CD4-positive, alpha-beta T cell treated with Interleukin-6 for 4 hours (primary cell): ENCODE measurements at places on chromosomes 13 and 19.

DNA sequence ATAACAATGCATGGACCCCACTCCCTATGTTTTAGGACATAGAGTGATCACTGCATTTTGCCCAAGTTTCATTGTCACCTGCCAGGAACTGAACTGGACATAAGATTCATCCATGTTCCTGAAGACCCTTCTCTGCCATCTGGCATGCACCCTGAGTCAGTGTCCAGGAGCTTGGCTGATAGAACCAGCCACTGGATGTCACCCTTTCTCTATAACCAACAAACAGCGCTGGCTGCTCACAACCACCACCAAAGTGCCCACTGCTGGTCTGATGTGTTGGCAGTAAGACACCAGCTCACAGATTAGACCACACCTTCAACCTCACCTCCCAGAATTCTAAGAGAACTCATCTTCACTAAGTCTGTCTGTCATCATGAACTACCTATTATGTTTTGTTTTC is 333.4 kb downstream of the ITGBL1 start:
- no peak for DNase-seq

- DNase-seq: peak; percentile 96
Measured at GRCh38 chr19:19138109-19138981, at the start of gene TMEM161A. Gene TMEM161A, minus strand, starts transcription at chr19:19138478. Its CDS starts 50 bp downstream, at chr19:19138428.

- DNase-seq: no peak
Measured at GRCh38 chr19:55289117-55289796, 5.5 kb downstream of the BRSK1 start.

DNA sequence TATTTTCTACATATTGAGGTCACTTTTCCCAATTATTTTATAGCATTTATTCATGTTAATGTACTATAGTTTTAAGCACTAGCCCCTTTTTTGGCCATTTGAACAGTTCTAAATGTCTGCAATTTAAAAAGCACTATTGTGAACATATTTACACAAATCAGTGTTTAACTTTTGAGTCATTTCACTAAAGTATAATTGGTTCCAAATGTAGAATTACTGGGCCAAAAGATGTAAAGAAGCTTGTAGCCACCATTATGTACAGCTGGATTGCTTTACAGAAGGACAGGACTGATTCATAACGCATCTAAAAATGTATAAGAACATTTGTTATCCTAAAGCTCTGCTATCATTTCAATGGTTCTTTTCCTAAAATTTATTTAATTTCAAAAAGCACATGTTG is 16.6 kb upstream of the ATP12A start:
- no peak for DNase-seq

GRCh38 chr19:50432221-50433028 is at the start of gene MYBPC2:
Gene MYBPC2, plus strand, starts transcription at chr19:50432892. Its CDS starts 62 bp downstream, at chr19:50432954.
- no peak for DNase-seq

DNA sequence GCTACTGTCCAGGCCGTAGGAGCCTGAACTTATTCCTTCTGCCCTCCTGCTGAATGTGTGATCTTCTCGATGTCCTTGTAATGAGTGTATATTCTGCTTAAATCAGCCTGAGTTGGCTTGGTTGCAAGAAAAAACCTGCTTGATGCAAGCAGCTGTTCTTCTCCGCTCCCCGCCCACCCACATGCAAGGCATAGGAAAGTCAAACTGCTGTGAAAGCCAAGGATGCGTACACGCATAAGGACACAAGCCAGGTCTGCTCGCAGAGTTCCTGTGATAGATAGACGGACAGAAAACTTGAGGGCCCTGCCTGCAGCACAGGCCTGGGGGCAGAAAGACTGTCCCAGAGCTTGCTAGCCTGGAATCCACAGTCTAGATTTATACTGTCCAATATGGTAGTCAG is 101.1 kb downstream of the DNAJC15 start:
- no peak for DNase-seq

DNA sequence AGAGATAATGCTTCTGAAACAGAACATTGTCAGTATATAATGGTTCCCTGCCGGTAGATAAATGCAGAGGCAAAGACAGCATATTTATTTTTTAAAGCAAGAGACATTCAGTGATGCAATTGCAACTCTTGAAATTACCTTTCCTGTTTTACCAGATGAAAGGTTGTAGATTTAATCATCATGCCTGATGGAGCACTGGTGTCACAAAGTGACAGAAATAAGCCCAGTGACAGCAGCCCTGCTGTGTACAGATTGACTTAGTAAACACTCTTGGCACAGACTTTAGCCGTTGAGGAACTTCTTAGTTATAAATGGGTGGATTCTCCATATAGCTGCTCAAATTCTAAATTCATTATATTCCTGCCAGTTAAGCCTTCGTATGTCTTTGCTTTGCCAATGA is 172.5 kb downstream of the ITGBL1 start:
- peak; percentile 7 for DNase-seq

DNA sequence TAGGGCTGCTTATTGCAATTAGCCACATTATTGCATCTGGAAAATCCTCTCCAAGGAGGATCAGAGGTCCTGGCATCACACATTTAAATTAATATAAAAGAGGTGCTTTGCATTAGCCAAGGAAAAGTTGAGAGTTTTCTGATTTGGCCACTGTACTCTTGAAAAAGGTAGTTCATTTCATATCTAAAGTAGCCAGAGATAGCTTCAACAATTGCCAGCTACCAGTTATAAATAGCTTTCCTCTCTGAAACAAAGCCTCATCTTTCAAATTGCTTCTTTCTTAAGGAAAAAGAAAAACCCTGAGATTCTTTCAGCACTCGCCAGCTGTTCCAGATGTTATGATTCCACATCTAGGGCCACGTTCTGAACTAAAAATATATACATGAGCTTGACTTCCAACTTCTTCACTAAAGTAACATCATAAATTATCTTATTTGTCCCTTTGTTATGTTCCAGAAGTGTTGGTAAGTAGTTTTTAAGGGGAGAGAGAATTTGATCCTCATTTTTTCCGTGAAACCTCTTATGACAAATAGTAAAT is 69.6 kb downstream of the ERCC5 start:
- no peak for DNase-seq

DNA sequence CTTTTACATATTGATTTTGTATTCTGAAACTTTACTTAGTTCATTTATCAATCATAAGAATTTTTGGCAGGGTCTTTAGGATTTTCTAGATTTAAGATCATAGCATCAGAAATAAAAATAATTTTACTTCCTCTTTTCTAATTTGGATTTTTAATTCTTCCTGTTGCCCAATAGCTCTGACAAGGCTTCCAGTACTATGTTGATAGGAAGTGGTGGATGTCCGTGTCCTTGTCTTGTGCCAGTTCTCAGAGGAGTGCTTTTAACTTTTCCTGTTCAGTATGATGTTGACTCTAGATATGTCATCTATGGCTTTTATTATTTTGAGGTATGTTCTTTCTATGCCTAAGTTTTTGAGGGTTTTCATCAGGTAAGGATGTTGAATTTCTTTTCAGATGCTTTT is 7.7 kb upstream of the KIR2DL4 start:
- DNase-seq: no peak

DNA sequence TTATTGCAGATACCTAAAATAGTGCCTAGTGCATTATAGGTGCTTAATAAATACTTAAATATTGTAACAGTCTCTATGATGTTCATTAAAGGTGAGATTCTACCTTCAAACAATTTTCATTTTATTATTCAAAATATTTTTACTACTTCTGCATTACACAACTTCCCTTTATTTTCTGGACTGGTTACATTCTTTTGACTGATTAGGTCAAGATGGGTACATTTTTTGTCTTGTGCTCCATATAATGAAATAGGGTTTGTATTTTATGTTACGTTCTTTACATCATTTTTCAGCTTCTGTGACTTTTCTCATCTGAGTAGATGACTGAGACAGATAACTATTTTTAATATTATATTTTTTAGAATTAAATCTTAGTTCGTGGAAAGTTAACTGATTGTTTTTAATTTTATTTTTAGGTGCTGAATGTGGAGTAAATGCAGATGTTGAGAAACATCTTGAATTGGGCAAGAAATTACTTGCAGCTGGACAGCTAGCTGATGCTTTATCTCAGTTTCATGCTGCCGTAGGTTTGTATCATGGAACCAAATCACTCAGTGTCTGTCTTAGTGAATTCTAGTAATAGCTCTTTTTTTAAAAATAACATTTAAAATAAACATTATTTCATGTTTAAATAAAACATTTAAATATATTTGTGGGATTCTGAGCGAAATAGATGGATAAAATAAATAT is 32.0 kb downstream of the DNAJC3 start:
- no peak for DNase-seq
